ENCODE measurements at places on chromosomes 12 and 14. TPM values are rescaled to one million over a fixed set of nuclear protein-coding genes. Genes with fewer than 3 reads are reported as not detected.

SCN8A gene
- 6.4 TPM for total RNA-seq

RFX4 gene
- not detected for total RNA-seq

TAS2R14 gene
- total RNA-seq, result 0.89 TPM

ADAMTS20 gene
- total RNA-seq, result not detected

APOLD1 gene
- total RNA-seq, result 18.9 TPM

GLI1 gene
- not detected for total RNA-seq

CD69 gene
- 1.2 TPM for total RNA-seq

- DNase-seq, result no peak
Observed at GRCh38 chr12:126807312-126807865, 1459.6 kb upstream of the TMEM132C start.

DNA sequence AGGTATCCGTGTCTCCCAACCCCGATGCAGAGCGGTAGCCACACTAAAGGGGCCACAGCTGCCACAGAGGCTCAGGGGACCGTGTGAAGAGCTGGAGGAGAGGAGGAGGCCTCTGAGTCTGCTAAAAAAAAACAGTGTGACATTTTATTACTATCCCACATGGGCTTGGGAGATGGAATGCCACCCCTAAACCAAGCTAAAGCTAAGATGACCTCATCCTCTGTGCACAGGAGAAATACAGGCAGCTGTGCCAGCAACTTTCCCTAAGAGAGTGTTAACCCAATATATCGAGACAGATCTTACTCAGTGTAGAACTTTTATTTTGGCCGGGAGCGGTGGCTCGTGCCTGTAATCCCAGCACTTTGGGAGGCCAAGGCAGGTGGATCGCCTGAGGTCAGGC lies 18.0 kb downstream of the BCL2L14 start:
- DNase-seq, result no peak

DNA sequence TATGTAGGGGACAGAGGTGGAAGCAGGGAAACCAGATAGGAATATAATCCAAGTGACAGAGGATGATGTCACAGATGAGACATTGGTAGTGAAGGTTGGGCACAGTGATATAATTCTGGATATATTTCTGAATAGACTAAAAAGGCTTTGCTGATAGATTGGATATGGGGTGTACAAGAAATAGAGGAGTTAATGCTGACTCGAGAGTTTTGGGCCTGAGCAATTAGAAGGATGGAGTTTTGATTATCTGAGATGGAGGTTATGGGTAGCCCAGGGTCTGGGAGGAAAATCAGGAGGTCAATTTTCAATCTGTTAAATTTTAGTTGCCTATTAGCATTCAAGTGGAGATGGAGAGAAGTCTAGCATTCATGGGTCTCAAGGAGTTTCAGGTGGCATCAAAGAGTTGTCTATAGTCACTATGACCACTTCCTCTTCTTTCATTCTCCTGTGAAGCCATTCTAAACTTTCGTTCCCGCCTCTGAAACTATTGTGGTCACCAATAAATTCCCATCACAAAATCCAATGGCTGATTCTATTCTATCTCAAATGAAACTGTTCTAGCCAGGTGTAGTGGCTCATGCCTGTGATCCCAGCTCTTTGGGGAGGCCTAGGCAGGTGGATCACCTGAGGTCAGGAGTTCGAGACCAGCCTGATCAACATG lies 10.6 kb upstream of the ANO6 start:
- DNase-seq, result no peak

DNA sequence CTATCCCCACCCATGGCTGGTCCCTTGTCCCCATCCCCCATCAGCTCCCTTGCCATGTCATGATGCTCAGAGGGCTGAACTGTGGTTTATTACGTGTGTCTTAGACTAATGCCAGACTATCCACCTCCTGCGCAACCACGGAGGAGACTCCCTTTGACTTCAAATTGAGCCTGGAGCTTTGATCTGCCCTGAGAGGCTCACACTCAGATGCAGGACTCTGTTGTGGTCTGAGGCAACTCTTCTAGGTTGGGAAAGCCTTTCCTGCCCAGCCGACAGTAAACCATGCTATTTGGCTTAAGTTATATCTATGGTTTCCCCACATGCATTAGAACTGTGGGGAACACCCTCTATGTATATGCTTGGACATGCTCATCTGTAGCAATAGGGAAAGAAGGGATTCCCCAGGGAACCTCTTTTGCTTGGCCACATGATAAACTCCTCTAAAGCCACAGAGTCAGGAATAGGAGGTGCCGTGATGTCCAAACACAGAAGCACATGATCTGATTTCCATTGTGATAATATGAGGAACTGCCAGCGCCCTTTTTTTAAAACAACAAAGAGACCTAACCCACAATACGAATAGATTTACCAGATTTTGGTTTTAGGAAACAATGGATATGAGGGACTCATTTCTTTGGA lies 11.1 kb upstream of the LGALS3 start:
- no peak for DNase-seq

GRCh38 chr14:99809859-99810558 lies 16.8 kb downstream of the EML1 start:
- DNase-seq, result no peak

GRCh38 chr14:38065106-38065762 lies 142.5 kb upstream of the SSTR1 start:
- DNase-seq, result peak; percentile 43

- DNase-seq, result no peak
Observed at GRCh38 chr12:9661720-9662119, 7.8 kb upstream of the CLEC2D start.

Measured in M059J (cell line).